Stimulated activated CD8-positive, alpha-beta memory T cell treated with anti-CD3 and anti-CD28 coated beads, Interleukin-15, amount 100 ng/mL, for 48 hours (primary cell): ENCODE measurements at places on chromosomes 3 and 15.

- DNase-seq: no peak
Observed at GRCh38 chr3:127702151-127702578, 29.4 kb downstream of the ABTB1 start.

- no peak for DNase-seq
Observed at GRCh38 chr3:7307410-7307809, 446.5 kb downstream of the GRM7 start.

- DNase-seq: no peak
Observed at GRCh38 chr3:79019137-79019923, 748.5 kb downstream of the ROBO1 start.

DNA sequence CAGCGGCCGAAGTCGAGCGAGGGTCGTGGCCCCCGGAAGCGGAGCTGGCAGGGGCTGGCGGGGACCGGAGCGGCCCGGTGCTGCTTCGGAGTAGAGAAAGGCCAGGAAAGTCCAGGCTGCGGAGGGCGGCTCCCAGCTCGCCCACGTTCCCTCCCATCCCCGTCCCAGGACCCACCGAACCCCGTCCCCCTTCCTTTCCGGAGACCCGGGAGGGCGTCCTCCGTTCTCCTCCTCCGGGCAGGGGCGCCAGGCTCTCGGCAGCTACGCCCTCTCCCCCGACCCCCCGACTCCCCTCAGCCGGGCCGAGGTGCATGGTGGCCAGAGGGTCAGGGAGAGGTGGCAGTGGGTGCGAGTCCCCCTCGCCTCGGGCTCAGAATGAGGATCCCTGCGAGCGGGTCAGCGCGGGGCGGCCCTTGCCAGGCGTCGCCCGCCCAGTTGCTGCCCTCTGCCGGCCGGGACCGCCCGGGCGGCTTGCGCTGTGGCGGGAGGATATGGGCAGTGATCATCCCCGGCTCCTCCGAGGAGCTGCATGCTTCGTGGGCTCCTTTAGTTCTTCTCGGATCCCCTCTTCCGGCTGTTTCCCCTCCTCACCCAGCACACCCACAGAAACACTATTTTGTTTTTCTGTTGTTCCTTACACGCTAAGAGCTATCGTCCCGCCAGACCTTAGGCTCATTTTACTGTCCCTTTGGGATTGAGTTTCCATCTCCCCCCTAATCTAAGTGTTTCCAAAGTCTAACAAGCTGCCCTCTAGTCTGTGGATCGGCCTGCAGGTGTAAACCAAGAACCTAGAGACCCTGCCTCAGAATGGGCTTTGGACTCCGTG, 744 bp upstream of the ALDH1A2 start:
- peak; percentile 33 for DNase-seq

- DNase-seq: peak; percentile 28
Observed at GRCh38 chr3:108100906-108101660, 10.3 kb upstream of the CD47 start.

- DNase-seq: peak; percentile 18
Observed at GRCh38 chr15:60673918-60674558, 195.1 kb upstream of the ICE2 start.

GRCh38 chr3:8625991-8626390, 18.6 kb downstream of the SSUH2 start:
- DNase-seq: no peak

- no peak for DNase-seq
Observed at GRCh38 chr3:29465836-29466235, 185.0 kb downstream of the RBMS3 start.

GRCh38 chr3:168859574-168859973, 763.9 kb upstream of the GOLIM4 start:
- no peak for DNase-seq

GRCh38 chr3:98223907-98224672, 40.0 kb upstream of the OR5H6 start:
- DNase-seq: no peak

DNA sequence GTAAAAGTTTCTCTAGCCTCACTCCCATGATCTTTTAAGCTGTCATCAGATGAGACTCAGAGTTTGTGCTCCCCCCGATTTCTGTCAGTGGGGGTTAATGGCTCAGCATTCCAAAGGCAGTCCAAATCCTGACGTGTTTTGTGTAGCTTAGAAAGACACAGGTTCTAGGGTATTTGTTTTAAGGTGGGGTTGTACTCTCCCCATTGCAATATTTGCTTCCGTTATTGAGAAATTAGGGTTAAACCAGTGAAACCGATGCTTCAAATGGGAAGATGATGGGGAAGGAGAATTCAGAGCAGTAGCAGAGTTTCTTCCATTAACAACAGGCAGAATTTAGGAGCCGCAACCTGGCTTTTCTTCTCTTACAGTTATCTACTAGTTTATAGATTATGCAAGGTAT, 3.4 kb downstream of the PIGB start:
- no peak for DNase-seq

DNA sequence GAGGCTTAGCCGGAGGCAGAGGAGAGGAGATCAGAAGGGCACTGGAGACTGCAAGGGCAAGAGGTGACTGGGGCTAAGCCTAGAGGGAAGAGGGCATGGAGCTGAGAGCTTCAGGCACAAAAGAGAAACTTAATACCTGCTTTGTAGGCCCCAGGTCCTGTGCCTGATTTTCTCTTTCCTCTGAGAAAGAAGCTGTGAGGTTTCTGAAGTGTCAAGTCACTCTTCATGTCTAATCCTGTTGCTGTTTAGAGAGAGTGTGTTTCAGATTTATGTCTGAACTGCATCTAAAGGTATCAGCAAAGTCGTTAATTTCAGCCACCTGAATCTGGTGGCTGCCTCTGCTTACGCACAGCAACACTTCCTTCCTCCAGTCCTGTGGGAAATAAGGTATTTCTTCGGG, 106.9 kb upstream of the RNU6-1 start:
- DNase-seq: no peak

DNA sequence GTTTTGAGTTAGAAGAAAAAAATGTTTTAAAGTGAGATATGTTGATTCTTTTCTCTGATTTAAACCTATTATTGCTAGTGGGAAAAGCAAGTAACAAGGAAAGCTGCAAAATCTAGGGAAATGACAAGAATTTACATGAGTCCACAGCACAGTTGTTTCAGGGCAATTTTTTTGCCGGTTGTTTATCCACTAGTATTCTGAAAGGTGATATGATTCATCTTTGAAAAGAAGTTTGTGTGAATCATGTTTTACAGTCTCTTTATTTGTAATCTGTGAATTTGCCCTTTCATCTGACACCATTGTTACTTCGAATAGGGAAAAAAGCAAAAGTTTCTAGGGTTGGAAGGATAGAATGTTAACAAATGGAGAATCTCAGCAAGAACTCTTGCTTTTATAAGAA, 894.7 kb downstream of the OTOL1 start:
- DNase-seq: no peak

GRCh38 chr15:48250640-48251076, 44.6 kb downstream of the SLC12A1 start:
- DNase-seq: no peak

DNA sequence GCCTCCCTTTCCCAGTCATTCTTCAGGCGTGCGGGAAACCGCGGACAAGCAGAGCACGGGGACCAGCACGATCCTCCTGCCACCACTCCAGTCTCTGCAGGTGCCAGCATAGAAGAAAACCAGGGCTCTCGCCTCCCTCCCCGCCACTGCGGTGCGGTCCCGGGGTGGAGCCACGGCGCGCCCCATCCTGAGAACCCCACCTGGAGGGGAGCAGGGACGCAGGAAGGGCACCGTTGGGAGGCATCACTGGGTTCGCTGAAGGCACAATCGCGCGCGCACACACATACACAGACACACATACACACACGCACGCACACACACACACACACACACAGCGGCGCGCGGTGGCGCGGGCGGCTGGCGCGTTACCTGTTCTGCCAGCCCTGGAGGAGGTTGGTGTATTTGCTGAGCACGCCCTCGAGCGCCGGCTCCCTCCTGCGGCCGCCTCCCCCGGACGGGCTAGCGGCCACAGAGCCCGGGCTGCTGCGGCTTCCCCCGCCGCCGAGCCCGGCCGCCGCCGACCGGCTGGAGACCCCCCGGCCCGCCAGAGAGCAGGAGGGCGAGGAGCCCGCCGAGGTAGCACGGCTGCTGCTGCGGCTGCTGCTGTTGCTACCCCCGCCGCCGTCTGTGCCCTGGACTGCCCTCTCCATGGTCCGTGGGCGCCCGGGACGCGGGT, 394 bp downstream of the OSBPL10 start:
- no peak for DNase-seq

DNA sequence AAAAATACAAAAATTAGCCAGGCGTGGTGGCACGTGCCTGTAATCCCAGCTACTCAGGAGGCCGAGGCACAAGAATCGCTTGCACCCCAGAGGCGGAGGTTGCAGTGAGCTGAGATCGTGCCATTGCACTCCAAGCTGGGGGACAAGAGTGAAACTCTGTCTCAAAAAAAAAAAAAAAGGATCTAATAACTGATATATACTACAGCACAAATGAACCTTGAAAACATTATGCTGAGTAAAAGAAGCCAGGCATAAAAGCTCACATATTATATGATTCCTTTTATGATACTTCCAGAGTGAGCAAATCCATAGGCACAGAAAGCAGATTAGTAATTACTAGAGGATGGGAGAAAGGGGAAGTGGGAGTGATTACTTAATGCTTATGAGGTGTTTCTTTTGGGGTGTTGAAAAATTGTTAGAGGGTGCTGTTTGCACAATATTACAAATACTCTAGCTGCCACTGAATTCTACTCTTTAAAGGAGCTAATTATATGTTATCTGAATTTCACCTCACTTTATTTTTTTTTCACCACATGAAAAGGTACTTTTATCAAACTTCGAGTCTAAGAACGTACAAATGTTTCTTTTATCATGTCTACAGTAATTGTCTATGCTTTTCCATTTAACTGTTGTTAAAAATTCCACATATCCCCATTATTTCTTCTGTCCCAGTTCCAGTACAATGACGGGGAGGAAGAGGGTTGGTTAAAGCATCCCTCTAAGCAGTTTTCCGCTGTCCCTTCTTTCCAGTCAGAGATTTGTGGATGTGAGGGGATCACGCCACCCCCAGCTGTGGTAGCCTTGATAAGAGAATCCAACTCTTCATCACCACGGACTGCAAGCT, 77.7 kb upstream of the FAM174B start:
- DNase-seq: no peak

DNA sequence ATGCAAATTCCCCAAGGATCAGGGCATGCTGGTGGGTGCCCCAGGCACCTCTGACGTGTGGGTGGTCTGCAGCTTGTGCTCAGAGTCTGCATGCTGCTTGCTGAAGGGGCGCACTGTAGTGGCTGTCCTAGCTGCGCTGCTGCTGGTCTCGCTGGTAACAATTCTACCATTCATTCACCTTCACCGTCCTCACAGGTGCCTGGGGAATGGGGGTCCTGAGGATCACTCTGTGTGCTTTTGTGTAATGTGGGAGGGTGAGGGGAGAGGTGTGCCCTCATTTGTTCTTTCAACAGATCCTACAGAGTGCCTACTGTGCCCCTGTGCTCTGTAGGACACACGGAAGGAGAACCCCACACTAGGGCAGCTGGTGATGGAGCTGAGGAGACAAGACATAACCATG, 2.1 kb upstream of the ITGA11 start:
- DNase-seq: no peak

GRCh38 chr3:12142476-12142875, 16.2 kb downstream of the TIMP4 start:
- no peak for DNase-seq

DNA sequence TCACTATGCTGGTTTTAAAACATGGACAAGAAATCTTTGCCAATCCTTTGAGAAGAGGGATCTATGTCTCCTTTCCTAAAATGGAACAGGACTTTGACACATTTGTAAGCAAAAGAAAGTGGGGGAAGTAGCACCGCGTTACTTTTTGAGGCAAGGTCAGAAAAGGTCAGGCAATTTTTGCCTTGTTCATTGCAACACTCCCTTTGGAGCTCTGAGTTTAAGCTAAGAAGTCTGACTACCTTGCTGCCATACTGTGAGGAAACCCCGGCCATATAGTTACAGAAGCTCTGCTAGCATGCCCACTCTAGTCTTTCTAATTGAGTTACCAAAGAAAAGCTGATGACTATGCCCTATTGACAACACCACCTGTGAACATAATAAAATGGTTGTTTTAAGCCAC, 1.4 kb downstream of the FAM227B start:
- no peak for DNase-seq

DNA sequence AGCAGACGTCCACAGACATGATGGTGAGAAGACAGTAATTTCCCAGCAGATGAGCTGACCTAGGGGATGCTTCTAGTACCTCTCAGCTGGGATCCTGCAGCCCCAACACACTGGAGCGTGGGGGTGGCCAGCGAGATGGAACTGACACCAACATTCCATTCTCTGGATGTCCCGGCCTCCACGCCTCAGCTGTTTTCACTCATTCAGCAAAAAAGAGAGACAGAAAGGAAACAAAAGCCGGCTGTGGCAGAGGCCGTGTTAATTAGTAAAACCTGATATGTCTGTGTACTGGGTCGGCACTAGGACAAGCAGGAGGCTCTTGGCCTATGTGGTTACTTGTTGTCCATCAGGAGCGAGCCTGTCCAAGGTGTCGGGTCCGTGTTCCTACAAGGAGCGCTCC, 82.6 kb upstream of the MYZAP start:
- DNase-seq: no peak

GRCh38 chr3:37279236-37279635, 104.9 kb upstream of the LRRFIP2 start:
- DNase-seq: no peak

DNA sequence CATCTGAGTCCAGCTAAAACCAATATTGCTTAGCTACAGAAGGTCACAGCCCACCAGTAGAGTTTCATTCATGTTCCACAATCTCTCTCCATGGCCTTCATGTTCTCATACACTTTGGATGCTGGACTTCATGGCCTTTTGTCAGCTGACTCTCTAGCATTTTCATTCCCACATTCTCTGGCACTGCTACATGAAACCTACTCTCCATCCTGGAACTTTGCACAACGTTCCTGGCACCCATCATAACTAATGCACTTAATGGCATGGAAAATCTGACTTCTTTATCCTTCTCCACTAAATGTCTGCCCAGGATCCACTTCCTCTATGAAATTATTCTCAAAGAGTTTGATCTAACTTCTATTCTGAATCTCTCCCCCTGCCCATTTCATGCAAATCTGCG, 56.9 kb downstream of the SLC9A9 start:
- DNase-seq: no peak

DNA sequence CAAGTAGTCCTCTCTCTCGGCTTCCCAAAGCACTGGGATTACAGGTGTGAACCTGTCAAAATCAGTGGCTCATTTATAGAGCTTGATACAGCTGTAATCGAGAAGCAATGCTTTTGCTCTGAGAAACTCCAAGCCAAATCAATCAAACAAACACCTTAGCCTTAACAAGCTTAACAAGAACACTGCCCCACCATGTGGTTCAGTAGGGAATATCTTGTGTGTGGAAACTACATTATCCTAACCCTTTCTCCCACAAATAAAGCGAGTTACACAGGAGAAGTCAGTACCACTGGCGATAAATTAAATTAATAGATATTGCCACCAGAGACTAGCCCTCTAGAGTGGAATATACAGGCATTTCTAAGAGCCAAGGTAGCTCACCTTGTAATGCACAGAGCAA, 13.9 kb downstream of the CDAN1 start:
- no peak for DNase-seq
